IMR-90 (cell line): ENCODE measurements at places on chromosomes 13 and 19. TPM values are rescaled to one million over a fixed set of nuclear protein-coding genes. Genes with fewer than 3 reads are reported as not detected.

NCR1 gene
- total RNA-seq = not detected in 2 replicates

MYO9B gene
- 59.7 and 61.8 TPM in 2 replicates for total RNA-seq

ZNF14 gene
- 5.4 and 5.6 TPM in 2 replicates for total RNA-seq

CGB5 gene
- total RNA-seq = not detected in 2 replicates

DAND5 gene
- total RNA-seq = not detected in 2 replicates

SIGLEC10 gene
- not detected in 2 replicates for total RNA-seq

RASIP1 gene
- under 0.01 and 0.18 TPM in 2 replicates for total RNA-seq

FCAR gene
- total RNA-seq = not detected in 2 replicates

BCL3 gene
- total RNA-seq = 1.6 and 1.9 TPM in 2 replicates

FAM124A gene
- not detected in 2 replicates for total RNA-seq

ZNF93 gene
- 8.9 and 10.6 TPM in 2 replicates for total RNA-seq

FPR3 gene
- not detected in 2 replicates for total RNA-seq

MICOS13 gene
- 14.5 and 15.8 TPM in 2 replicates for total RNA-seq

FBN3 gene
- not detected in 2 replicates for total RNA-seq

TLE2 gene
- under 0.01 and 0.28 TPM in 2 replicates for total RNA-seq

SPATA13 gene
- total RNA-seq = 11.4 and 12.5 TPM in 2 replicates

IL27RA gene
- 2.8 and 2.9 TPM in 2 replicates for total RNA-seq

CRTC1 gene
- 0.18 and 0.28 TPM in 2 replicates for total RNA-seq

APC2 gene
- 0.28 and 0.36 TPM in 2 replicates for total RNA-seq

ZNF446 gene
- total RNA-seq = 3.9 and 4.8 TPM in 2 replicates

NUFIP1 gene
- 1.4 and 2.5 TPM in 2 replicates for total RNA-seq

MYO1F gene
- total RNA-seq = under 0.01 and 0.18 TPM in 2 replicates

IGFL2 gene
- not detected in 2 replicates for total RNA-seq

DHRS12 gene
- total RNA-seq = 1.3 and 1.9 TPM in 2 replicates

SIRT6 gene
- 3.9 and 6.1 TPM in 2 replicates for total RNA-seq

ZNF493 gene
- 3.4 and 5.8 TPM in 2 replicates for total RNA-seq

CAPN12 gene
- total RNA-seq = 0.18 TPM in 1 of 2 replicates, not detected in the other

PEAK3 gene
- under 0.01 TPM in 1 of 2 replicates, not detected in the other for total RNA-seq

FXYD1 gene
- total RNA-seq = 0.18 TPM in 1 of 2 replicates, not detected in the other

TMEM86B gene
- total RNA-seq = 0.18 and 0.28 TPM in 2 replicates

FUT1 gene
- total RNA-seq = under 0.01 and 0.18 TPM in 2 replicates

LRFN3 gene
- 0.36 and 0.56 TPM in 2 replicates for total RNA-seq

KASH5 gene
- total RNA-seq = not detected in 2 replicates

HRC gene
- total RNA-seq = not detected in 2 replicates

NOVA2 gene
- not detected in 2 replicates for total RNA-seq

SIGLEC12 gene
- total RNA-seq = not detected in 2 replicates

SHANK1 gene
- total RNA-seq = 4.7 and 6.1 TPM in 2 replicates

SLC25A41 gene
- not detected in 2 replicates for total RNA-seq

SLAIN1 gene
- under 0.01 and 0.36 TPM in 2 replicates for total RNA-seq

PSG3 gene
- total RNA-seq = not detected in 2 replicates

NOTCH3 gene
- total RNA-seq = 5.9 and 7.2 TPM in 2 replicates

PIK3R2 gene
- total RNA-seq = 8.9 and 12.2 TPM in 2 replicates

PSMD8 gene
- 502 and 644 TPM in 2 replicates for total RNA-seq

RGL3 gene
- total RNA-seq = 0.18 TPM in 1 of 2 replicates, not detected in the other

PRPF31 gene
- total RNA-seq = 66.1 and 66.9 TPM in 2 replicates

NANOS3 gene
- not detected in 2 replicates for total RNA-seq

ARHGAP35 gene
- total RNA-seq = 28.9 and 29.0 TPM in 2 replicates
